ENCODE measurements at places on chromosomes 11 and 22. TPM values are rescaled to one million over a fixed set of nuclear protein-coding genes. Genes with fewer than 3 reads are reported as not detected.

UCP3 gene
- total RNA-seq, result 5.4 TPM

OR2AG1 gene
- total RNA-seq, result not detected

GRCh38 chr11:71252269-71252769 lies at the start of gene SHANK2:
SHANK2 (minus strand) TSS chr11:71252577; CDS start chr11:71147326, 105,251 bp downstream.
- DNase-seq, result no peak

GGT1 gene
- total RNA-seq, result 47.6 TPM
